ENCODE measurements at places on chromosomes 1 and 21.
A peak's percentile ranks its signal among the peaks of the same experiment; 100 is the strongest.

DNA sequence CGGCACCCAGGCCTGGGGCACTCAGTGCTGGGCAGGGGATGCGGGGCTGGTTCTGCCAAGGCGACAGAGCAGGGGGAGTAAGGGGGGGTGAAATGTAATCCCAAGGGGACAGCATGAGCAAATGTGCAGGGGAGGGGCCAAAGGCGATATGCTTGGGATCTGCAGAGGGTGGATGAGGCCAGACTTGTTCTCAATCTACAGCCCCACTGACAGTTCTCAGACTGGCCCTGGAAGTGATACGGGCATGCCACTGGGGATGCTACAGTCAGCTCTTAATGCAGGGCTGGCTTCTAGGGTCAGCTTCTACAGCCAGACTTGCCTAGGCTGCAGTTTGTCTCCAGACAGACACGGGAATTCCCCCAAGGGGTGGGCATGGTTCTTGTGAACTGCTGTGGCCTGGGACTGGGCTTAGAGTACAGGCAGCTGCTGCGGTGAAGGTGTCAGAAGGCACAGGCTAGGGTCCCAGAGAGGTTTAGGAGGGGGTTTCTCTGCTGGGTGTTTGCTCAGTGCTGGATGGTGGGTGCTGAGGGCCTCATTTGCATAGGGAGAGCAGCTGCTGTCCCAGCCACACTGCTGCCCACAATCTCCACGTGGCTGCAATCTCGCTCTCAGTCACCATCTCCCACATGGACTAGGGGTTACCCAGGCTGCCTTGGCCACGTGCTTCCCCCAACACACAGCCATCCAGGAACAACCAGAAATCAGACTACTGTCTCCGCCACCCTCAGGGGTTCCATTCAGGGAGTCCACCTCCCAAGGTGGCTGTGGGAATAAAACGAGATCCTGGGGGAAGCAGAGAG is 190.1 kb downstream of the HIVEP3 start:
- no peak for DNase-seq

DNA sequence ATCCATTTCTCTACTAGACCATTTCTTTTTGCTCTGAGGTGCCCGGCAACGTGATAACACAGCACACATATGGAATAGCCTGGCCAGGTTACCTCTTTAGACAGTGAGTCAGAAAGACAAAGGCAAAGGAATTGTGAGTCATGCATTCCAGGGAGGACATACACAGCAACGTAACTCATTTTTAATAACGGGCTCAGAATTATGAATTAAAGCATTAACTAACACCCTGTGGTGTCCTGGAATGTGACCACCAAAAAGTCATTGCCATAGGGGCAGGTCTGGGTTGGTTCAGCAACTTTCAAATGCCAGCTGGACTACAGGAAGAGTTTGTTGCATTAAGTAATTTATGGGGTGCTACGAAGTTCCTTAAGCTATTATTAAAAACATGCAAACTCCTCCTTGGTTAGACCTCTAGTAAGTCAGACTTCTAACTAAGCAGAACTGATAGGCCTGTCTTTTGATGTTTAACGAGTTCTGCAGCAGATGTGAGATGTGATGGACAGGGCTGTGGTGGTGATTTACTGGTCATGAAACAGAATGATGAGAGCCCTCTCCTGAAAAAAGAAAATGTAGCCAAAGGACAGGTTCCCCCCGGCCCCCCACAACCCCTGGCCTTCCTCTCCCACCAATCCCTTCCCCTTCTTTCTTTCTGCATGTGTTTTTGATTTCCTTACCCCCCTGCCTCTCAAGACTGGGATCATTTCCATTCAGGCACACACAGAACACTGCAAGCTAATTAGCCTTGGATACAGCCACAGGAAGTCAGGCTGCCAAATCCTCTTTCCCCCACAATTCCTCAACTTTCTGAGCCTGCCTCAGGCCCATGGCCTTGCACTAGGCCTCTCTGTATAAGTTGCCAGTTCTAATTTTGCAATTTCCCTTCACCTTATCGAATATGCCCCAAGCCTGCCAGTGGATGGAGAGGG is 88.9 kb upstream of the HAO2 start:
- DNase-seq, result no peak

GRCh38 chr1:33301273-33301984 is 19.5 kb downstream of the A3GALT2 start:
- DNase-seq, result no peak

DNA sequence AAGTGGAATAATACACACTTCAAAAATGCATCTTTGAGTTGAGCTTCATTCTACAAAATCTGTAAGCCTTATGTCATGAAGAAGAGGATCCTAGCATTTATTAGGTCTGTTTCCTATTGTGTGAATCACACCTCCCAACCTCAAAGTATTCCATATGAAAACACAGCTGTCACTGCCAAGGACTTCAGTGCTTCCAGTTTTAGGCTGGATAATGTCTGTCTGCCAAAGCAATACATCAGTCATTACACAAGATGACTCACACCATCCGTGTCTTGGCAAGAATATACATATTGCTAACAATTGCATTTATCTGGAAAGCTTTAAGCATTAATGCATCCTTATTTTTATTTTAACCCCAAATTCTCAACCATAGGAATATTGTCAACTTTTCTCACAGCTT is 125.7 kb upstream of the TMPRSS15 start:
- DNase-seq, result no peak

GRCh38 chr1:25711555-25712298 is 88.3 kb upstream of the SELENON start:
- DNase-seq, result peak; percentile 60

DNA sequence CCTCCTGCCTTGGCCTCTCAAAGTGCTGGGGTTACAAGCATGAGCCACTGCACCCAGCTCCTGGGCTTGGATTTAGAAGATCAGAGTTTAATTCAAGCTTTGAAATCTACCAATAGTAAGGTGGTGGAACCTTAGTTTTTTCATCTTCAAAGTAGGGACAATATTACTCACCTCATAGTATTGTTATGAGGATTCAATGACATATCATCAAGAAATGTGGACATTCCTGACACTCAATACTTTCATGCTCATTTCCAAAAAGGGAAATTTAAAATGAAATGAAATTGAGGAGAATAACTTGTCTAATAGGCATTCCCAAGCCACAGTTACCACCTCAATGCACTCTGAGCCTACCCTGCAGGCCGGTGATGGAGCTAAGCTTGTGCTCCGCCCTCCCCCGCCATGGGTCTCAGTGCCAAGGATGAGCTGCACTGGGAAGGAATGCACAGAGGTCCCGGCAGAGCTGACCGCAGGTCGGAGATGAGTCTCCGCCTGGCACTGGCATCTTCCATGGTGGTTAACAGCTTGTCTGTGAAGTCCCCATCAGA is 56.5 kb upstream of the BCAR3 start:
- no peak for DNase-seq

DNA sequence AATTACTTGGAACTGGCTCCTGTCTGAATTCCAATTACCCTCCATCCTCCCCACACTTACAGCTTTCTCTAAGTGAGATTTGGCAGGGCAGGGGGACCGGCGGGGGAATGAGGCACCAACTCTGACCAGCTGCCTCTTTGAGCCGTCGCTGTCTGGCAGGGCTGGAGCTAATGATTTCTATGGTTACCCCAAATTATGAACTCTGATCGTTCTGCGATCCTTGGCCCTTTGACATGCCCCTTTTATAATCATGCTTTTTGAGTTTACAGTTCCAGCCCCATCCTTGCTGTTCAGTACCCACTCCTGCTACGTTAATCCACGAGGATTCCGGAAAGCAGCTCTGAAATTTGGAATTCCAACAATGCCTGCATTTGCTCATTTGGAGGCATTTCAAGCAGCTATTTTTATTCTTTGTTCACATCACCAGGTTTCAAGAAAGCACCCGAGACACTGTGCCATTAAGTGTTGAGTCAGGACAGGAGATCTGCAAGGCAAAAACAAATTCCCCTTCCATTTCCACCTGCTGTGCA is 54.6 kb upstream of the LBR start:
- no peak for DNase-seq

DNA sequence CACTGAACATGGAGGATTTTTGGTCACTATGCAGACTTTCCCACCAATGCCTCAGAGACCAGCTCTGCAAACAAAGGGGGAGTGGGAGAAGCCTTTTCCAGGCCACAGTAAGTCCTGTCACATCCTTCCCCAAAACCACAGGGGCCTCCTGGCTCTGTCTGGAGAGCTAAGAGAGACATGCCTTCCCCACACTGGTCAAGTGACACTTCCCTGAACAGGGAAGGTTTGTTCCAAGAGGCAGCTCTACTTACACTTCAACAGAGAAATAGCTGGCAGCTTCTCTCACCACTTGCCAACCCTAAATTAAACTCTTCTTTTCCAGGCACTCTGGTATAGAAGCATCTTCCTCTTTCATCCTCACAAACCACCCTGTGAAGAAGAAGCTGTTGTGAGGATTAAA is 39.7 kb downstream of the EDN2 start:
- DNase-seq, result no peak

DNA sequence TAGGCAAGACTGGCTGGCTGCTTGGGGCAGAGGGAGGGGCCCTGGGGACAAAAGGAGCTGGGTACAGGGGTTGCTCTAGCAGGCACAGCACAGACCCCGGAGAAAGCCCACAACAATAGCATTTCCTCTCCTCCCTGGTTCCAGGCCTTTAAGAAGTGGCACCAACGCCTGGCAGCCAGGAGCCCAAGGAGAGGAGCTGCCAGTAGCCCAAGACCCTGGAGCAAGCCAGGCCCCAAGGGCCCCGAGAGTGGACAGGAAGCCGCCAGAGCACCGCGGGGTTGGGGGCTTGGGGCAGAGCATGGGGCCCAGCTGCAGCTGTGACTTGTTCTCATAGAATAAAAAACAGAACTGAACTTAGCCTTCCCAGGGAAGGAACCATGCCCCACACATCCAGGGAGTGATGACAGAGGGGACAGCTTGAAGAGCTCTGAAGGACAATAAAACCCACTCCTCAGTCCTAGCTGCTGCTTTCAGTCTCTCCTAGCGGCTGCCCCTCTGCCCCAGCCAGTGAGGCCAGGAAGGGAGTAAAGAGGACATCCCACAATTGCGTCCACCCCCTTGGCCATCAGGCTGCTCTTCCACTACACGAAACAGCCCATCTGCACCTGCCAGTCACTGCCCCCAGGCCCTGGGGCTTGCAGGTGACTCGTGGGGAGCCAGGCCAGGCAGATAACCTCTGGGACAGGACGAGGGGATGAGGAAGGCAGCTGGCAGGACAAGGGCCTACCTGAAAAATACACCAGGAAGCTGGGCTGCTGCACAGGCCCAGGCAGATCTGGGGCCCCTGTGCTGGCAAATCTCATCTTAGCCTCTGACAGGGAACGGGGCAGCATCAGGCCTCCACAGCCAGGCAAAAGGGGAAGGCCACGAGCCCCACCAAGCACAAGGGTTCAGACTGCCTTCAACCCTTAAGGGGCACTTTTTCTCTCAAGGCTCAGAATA is 16.4 kb downstream of the MTHFR start:
- no peak for DNase-seq

DNA sequence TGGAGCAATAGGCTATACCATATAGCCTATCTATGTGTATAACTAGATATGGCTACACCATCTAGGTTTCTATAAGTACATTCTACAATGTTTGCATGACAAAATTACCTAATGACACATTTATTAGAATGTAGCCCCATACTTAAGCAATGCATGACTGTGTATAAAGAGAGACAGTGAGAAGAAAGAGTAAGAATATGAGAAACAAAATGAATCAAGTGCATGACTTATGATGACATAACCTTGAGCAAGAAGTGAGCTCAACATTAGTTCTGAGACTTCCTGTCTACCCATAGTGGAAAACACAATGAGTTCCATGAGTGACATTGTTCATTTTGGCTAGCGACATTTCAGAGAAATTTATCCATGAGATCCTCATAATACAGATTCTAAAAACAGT is 10.1 kb downstream of the SLC44A5 start:
- DNase-seq, result no peak

GRCh38 chr21:45541221-45542039 is 810 bp downstream of the SLC19A1 start:
- peak; percentile 86 for DNase-seq

- DNase-seq, result no peak
These were observed 537.4 kb upstream of the RGS18 start for GRCh38 chr1:191620883-191621282.

DNA sequence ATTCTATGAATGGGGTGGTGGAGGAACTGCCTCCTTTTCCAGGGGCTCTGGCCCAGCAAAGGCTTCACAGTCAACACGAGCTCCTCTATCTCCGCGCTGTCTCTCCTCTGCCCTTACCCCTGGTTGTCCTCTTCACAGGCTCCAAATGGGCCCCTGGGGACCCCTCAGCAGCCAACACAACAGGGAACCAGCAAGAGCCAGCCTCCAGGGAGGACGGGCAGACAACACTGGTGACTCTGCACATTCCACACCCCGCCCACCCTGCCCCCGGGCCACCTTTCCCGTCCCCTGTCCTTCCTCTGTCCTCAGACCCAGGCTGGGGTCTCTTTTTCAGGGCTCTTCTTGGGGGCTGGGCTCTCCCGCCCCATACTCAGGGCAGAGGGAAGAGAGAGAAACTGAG is 17.5 kb upstream of the ETV3 start:
- DNase-seq, result no peak

DNA sequence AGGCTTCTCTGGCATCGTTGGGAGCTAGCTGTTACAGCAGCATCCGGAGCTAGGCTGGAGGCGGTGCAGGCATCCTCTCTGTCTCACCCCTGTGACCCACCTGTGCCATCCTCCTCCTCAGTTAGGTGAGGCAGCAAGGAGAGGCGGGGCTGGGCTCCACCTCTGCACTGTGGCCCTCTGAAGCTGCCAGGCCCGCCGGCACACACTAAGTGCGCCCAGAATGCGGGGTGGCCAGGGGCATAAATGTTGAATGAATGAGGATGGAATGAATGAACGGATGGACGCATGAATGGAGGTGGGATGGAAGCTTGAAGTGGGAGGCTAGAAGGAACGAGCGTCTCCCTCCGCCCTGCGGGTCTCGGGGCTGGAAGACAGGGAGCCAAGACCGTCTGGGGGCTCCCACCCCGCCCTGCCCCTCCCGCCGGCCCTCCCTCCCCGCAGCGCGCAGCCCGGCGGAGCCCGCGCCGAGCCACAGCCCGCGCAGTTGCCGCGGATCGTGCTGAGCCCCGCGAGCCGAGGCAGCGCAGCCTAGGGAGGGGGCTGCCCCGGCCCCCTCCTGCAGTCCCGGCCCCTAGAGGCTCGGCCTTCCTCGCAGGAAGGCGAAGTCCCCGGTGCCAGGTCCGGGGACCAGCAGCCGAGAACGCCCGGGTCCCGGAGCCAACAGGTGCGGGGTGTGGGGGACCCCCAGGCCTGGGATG is at the start of gene HCRTR1:
HCRTR1 (plus strand) TSS at position 472 of the 698 bp plus-strand sequence. CDS start 1,504 bp downstream, outside the sequence.
- DNase-seq, result no peak

DNA sequence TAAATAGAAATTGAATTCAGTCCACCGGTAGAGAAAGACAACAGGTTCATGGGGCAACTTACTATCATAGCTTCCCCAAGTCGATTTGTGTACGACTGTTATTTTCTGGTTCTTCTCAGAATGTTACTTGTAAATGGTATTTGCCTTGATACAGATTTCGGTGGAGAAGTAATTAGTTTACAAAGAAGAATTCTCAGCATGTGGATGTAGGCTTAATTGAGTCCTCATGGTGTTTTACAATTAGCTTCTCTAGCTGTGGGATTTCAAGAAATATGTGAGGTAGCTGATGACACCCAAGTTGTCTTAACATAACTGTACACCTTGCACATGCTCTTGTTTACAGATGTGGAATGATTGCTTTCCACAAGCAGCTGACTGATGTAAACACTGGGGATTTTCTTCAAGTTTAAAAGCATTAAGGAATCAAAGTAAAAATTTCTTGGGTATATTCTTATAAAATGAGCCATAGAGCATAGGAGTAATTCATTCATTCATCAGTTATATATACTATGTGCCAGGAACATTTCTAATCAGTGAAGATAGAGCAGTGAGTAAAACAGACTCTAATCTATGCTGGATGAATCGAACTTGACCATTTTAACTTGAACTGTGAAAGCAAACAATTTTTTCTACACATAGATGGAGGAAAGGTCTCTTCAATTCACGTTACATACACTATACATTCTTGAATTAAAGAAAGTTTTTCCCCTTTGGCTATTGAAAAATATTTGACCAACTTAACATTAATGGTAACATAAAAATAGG is 1.4 kb downstream of the MACO1 start:
- DNase-seq, result no peak

Measured in activated naive CD4-positive, alpha-beta T cell treated with anti-CD3 and anti-CD28 coated beads, Interleukin-2, amount 50 U/mL, for 16 hours (primary cell).